ENCODE measurements at places on chromosomes 4 and X.

- no peak for DNase-seq
Measured at GRCh38 chr4:98617358-98618047, 40.9 kb downstream of the TSPAN5 start.

DNA sequence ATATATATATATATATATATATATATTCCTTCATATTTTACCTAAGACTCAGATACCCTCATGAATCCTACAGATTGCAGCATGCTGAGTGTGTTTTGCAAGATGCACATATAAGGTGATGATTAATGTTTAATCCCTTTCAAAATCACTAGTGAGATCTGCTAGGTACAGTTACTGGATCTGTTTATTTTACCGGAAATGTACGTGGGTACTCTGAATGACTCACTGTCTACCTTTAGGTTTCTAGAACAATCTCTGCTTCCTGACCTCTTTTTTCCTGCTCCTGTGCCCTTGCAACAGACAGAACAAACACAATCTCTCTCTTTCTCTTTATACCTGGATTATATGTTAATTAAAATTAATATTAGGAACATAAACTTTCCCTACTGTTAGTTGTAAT is 379.6 kb downstream of the FAM133A start:
- no peak for DNase-seq

GRCh38 chrX:153692611-153693156 is 5.0 kb downstream of the SLC6A8 start:
- no peak for DNase-seq

DNA sequence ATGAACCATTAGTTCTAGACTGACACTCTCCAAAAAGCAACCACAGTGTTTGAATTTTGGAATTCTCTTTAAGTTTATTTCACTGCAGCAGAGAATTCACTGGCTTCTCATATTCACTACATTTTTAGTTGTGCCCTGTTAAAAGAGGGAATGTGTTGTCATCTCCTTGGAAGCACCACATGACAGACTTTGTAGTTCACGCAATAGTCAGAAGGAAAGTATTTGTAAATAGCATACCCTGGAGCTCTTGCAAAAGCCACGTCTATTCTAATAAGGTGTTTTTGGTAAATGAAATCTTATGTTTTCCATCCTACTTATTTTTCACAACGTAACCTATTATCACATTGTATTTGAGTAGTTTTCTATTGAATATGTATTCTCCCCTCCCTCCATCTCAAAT is 25.8 kb downstream of the DOCK11 start:
- DNase-seq, result no peak

DNA sequence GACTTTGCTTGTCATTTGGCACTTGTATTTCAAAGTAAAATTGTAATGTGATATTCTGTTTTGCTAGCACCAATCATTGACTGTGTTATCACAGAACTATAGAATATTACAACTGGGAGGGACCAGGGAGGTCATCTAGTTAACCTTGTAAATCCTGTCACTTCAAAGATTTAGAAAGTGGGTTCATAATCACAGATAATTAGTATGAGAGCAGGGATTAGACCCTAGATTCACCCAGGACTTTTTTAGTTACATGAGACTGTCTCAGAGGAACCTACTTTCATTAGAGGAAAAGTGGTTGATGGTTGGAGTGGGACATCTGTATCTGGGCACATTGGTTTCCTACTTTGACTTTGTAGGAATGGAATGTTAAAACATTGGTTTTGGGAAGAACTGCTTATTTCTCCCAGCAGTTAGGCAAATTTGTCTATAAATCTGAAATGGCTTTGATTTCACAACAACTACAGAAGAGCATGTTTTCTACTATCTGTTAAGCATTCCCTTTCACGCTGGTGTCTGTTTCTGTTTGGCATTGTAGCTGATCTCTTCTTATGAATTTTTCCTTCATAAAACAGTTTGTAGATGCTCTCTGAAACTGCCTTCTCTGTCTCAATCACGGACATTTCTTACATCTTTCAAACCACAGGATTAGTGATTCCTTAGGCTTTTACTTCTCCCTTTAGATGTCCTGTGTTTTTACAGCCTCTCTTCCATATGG is 144.1 kb downstream of the DIPK2B start:
- DNase-seq, result no peak

- DNase-seq, result no peak
Measured at GRCh38 chr4:1813915-1814314, 20.8 kb downstream of the FGFR3 start.

DNA sequence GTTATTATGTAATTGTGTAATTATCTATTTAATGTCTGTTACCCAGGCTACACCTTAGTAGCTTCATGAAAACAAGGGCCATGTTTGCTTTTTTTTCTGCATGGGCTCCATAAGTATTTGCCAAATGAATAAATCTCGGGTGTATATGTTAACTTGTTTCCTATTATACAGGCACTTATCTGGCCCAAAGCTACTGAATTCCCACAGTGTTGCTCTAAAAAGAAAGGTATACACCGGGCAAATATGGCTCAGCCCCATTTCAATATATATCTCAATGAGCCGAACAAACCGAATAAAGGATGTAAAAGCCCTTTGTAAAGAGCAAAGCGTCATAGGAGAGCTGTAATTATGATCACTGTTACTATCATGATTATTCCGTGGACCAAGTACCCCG is 767 bp downstream of the PAQR3 start:
- DNase-seq, result no peak

DNA sequence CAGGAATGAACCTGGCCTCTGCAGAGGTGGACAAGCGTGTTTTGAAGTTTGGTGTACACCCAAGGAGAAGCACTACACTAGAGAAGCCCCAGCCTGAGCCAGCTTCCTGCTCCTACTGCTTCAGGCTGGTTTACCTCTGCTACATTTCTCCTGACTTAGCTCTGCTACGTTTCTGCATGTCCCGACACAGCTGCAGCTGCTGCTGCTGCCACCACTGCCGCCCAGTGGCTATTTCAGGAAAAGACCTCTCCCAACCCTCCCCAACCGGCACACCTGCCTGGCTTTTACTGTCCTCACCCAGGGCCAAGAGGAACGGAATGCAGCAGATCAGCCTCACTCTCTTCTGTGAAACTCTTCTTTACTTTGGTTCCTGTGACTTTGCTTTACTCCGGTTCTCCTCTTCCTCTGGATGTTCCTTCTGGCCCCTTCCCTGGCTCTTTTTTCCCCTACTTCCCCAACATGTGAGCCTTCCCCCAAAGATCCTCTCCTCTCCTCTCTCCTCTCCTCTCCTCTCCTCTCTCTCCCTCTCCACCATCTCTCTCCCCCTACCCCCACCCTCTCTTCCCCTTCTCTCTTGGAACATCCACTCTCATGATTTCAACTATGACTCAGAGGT is 3.1 kb upstream of the P2RY4 start:
- DNase-seq, result no peak

DNA sequence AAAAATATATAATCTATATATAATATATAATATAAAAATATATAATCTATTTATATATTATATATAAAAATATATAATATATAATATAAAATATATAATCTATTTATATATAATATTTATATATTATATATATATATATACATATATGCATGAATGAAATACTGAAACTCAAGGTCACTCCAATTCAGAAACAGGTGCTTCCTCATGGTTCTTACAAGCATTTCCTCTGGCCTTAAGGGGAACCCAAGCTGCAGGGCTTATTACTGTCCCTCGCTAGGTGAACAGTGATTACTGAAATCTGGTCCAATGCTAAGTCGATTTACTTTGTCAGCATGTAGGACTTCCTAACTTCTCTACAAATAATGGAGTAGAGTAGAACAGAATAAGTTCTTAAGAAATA is 174.3 kb downstream of the GPM6A start:
- DNase-seq, result no peak

GRCh38 chr4:154490583-154491340 is 837 bp downstream of the DCHS2 start:
- DNase-seq, result no peak

- no peak for DNase-seq
Measured at GRCh38 chr4:142743121-142743825, 102.8 kb downstream of the INPP4B start.

GRCh38 chrX:67779099-67779498 is 235.3 kb downstream of the AR start:
- no peak for DNase-seq

- DNase-seq, result no peak
Measured at GRCh38 chr4:153076861-153077260, 127.4 kb upstream of the TRIM2 start.

- DNase-seq, result no peak
Measured at GRCh38 chr4:111930659-111931058, 214.6 kb upstream of the FAM241A start.

DNA sequence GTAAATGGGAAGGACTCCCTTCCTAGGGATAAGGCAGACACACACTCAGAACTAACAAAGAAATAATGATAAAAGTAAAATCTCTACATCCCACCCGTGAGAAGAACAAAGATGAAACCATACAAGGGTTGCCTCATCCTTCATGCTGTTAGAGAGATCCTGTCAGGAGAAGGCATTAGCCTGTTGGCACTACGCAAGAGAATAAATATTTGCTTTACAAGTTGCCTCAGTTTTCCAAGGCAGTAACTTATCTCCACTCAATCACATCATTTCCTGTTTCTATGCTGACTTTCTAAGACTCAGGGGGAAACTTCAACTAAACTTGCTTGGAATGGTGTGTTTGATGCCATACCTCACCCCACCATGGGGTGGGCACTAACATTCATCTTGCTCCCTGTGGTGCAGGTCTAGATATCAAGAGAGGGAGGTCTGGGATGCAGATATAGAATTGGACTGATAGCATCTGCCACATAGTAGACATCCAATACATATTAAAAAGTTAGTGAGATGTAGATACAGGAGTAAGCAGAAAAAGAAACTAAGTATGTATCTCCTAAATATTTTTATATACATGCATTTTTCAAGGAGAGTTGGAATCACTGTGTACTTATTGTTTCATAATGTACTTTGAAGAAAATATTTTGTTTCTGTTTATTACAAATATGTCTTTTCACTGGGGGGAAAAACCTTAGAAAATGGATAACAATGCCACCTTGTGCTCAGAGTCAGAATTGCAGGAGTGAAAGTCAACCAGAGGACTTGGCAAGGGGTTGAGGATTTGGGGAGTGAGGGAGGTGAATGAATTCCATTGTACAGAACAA is 57.2 kb upstream of the BEX4 start:
- no peak for DNase-seq

DNA sequence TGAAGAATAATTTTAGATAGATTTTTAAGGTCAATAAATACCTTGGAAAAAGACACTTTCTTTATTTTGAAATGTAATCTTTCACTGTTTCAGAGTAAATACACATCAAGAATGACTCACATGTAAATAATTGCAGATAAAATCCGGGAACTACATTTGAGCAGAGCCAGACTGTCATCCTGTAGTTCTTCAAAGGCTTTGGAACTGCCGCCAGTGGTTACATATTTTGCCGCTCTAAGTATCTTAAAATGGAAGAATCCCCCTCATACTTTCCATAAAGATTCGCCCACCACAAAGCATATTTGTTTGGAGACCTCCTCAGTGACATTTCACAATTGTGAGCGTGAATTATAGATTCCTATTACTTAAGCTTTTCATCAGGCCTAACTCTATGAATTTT is 607.8 kb upstream of the ZFP42 start:
- no peak for DNase-seq

DNA sequence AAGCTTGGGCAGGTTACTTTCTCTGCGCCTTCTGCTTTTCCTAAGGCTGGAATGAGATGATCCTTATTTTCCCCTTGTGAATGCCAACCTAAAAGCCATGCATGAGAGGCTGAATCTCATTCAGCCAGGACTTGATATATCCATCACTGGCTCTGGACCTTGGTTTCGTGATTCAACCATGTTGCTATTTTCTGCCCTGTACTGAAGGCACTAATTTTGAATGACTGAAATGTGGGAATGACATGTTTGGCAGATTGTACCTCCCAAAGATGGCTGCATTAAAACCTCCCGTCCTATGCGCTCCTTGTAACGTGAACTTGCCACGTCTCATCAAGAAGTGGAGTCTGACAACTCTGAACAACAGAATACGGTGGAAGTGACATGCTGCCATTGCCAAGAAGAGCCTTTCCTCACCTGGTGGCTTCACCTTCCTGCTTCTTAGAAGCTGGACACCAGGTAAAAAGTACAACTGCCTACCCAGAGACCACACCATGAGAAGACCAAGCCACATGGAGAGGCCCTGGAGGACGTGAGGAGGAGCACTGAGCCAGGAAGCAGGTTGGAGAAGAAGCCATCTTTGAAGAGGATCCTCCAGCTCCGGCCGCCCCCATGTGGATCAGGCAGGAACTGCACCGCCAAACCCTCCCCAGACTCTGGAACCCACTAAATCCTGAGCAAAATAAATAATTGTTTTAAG is 174.5 kb downstream of the NSUN7 start:
- peak; percentile 47 for DNase-seq

GRCh38 chrX:68892651-68893050 is 63.8 kb downstream of the EFNB1 start:
- no peak for DNase-seq

GRCh38 chrX:38845426-38845825 is 44.2 kb downstream of the MID1IP1 start:
- no peak for DNase-seq

DNA sequence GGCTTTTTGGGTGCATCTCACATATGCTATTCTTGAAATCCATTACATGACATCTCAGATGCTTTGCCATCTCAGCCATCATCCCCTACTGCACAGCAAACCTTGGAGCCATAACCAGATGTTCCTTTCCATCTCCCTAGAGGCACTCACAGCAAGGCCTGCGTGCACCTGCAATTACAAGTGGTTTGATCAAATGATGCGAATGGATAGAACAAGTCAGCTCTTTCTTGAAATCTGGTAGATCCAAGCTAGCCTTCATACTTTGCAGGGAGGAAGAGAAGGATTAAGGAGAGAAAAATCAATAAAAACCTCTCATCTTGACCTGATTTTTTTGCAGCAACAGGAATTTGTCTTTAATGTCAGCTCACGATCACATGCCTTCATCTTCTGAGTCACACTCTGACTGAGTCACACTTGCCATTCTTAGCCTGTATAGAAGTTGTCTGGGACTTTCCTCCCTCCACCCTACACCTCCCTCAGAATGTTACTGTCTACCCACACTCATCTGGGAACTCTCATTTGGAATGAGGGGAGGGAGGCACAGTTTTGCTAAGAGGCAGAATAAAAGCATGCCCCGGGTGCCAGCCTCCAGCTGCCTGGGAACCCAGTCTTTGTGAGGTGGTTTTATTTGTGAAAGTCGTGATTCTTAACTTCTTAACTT is 11.9 kb upstream of the TRIML1 start:
- no peak for DNase-seq

GRCh38 chrX:41472231-41472815 is 25.2 kb downstream of the NYX start:
- DNase-seq, result no peak

GRCh38 chrX:7346021-7346420 is 198.1 kb upstream of the PUDP start:
- no peak for DNase-seq

DNA sequence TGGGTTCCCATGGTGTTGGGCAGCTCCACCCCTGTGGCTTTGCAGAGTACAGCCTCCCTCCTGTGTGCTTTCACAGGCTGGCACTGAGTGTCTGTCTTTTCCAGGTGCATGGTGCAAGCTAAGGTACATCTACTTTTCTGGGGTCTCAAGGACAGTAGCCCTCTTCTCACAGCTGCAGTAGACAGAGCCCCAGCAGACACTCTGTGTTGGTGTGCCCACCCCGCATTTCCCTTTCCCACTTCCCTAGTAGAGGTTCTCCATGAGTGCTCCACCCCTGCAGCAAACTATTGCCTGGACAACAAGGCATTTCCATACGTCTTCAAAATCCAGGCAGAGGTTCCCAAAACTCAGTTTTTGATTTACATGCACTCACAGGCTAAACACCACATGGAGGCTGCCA is 143.0 kb downstream of the TECRL start:
- DNase-seq, result no peak

- no peak for DNase-seq
Measured at GRCh38 chr4:26619784-26620183, 35.9 kb downstream of the TBC1D19 start.
